ENCODE measurements at places on chromosomes 2 and 18.

DNA sequence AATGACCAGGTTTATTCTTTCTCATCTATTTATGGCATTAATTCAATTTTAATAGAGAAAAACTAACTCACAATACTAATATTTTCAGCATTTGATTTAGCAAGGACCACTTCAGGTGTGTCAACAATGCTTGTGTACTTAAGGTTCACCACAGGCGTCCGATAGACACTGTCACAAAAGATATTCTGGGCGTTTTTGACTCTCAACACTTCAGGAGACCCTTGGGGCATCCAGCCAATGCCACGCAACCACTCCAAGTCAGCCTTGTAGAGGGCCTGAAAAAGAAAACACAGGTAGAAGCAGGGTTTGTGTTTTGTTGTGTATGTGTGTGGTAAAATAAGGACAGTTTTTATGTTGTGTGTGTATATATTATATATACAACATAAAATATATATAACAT is 158.2 kb downstream of the NEB start:
- DNase-seq: no peak

- no peak for DNase-seq
Measured at GRCh38 chr2:38601463-38602135, 1.1 kb downstream of the HNRNPLL start.

DNA sequence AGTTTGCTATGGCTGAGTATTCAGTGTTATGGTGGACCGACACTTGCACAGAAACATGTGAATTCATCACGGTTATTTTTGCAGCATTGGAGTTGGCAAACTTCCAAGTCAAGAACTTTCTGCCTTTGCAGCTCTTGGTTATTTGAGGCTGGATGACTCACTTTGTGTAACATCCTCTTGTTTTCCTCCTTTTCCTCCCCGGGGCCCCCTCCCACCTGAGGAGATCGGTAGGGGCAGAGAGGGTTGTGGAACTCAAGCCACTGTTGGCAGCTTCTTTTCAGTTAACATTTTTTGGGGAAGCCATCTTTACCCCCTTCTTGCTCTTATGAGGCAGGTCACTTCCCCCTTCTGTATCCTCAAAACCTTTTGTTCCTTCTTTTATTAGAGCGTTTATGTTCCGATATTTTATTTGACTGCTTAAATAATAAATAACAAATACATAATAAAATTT is 48.6 kb downstream of the DDX1 start:
- peak; percentile 68 for DNase-seq

- DNase-seq: no peak
Measured at GRCh38 chr2:60745330-60745729, 10.7 kb upstream of the PAPOLG start.

- peak; percentile 70 for DNase-seq
Measured at GRCh38 chr2:201847481-201847880, 41.1 kb downstream of the CDK15 start.

DNA sequence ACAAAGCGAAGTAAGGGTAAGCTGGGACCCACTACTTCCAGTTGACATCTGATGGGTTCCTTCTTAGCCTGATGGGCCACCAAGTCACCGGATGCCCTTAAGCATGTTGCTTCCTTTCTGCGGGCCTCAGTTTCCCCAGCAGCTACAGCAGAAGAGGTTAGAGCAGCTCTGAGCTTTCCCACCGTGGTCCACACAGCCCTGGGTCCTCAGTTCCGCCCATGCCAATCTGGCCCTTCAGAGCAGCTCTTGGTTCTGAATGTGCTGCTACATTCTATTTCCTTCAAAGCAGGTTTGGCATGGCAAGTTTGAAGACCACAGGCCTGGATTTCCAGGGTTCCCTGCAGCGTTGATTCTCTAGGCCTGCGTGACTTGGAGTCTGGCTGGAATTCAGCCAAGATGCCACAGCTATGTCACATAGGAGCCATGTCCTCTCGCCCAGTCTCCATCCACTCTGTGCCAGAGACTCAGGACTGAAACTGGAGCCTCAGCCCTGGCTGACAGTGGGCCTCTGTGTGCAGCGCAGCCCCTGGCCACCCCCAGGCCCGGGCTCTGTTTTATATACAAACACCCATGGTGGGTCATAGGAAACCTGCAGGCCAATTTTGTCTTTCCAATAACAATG is 79.6 kb downstream of the TFCP2L1 start:
- peak; percentile 79 for DNase-seq

- DNase-seq: no peak
Measured at GRCh38 chr18:46161703-46162396, 57.7 kb downstream of the HAUS1 start.

GRCh38 chr2:225764346-225764745 is 364.8 kb downstream of the NYAP2 start:
- DNase-seq: no peak

DNA sequence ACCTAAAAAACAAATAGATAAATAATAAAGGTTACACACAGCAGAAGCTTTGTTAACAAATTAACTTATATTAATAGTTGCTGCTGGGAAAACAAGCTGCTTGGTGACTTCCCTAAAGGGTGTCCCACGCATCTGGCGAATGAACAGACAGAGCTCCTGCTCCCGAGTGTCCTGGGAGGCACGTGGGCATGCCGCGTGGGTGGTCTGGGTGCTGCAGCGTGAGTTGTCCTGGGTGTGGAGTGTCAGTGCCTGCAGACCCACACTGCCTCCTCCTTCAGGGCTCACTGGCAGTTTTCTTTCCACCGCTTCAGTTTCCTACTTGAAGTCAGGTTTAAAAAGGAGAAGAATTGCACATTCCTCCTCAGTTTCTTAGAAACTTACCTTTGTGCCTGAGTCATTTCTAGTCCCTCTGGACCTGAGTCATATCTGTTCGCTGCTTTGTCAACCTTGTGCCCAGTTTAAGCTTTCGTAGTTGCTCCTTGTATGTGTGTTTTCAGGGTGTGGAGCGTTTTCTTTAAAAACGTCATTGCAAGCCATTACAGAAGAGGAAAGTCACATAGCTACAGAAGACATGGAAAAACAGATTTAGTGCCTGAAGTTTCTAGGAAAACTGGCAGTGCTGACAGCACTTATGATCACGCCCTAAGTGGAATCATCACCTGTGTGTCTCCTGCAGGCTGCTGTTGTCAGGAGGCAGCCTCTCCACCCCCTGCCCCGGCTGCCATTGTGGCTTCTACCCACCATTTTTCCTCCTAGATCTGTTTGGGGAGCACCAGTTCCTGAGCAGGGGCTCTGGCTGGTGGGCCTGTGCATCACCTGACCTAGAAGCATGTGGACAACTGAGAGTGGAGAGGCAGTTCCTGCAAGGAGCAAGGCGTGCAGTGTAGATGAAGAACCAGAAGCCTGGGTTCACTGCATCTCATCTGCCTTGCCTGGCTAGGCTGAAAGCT is 24.5 kb downstream of the IMPA2 start:
- DNase-seq: no peak

GRCh38 chr18:55219059-55219458 is 259.8 kb upstream of the CCDC68 start:
- no peak for DNase-seq

- no peak for DNase-seq
Measured at GRCh38 chr2:3097804-3098203, 279.8 kb downstream of the EIPR1 start.

- no peak for DNase-seq
Measured at GRCh38 chr18:48161911-48162698, 231.6 kb upstream of the SMAD2 start.

GRCh38 chr2:1140389-1141003 is 189.8 kb downstream of the SNTG2 start:
- peak; percentile 27 for DNase-seq

DNA sequence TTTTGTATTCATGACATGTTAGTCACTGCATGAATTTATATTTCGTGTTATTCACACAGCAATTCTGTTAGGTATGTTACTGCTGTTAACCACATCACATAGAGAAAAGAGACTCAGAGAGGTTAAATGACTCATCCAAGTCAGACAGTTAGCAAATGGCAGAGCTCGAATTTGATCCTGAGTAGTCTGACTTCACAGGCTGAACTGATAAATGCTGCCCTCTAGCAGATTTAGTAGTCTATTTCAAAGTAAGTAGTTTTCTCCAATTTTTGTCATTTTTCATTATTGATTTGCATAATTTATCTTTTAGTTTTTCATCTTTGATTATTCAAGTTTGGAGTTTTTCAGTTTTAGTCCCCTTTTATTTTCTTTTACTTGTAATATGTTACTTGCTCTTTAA is 58.3 kb downstream of the WDR7 start:
- peak; percentile 86 for DNase-seq

DNA sequence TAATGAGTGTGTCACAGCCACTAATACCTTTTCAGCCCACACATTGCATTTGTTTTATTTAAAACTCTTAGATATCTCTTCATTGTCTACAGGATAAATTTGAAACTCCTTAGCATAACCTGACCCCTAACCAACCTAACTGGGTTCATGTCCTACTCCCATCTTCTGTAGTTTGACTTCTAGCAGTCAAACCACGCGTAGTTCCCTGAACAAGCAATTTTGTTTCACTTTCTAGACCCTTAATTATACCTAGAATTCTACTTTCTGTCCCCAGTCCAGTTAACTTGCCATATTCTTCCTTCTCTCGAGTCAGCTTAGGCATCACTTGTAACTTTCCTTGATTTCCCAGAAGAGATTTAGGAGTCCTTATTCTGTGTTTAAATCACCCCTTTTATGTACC is 55.1 kb downstream of the RBBP8 start:
- no peak for DNase-seq

DNA sequence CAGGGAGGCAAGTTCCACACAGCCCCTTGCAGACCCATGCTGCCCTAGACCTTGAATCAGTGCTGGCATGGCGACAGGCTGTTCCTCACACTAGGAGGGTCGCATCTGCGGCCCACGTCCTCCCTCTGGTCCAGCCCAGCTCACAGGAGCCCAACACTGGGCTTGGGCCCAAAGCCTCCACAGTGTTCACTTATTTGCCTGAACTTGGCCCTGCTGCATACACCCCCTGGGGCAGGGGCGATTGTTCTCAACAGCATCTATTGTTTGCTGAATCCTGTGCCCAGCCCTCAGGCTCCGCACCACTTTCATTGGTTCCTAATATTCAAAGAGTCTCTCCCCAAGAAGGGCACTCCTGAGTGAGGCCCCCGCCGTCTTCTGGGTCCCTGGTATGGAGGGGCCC is 90.7 kb downstream of the ZBTB7C start:
- no peak for DNase-seq

DNA sequence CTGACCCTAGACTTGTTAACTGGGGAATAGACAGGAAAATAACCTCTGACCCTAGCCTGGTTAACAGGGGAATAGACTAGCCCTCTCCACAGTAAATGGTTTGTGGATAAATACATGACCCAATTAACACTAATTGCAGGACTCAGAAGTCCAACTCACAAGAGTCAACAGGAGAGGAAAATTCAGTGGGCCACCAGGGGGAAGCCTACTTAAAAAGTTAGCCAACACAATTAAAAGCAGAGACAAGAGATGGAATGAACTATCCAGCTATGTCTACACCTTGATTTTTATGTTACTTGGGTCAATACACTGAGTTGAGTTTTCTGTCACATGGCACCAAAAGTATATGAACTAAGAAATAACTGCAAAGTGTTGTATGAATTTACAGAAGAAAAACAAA is 158.8 kb upstream of the SLC39A10 start:
- DNase-seq: no peak

DNA sequence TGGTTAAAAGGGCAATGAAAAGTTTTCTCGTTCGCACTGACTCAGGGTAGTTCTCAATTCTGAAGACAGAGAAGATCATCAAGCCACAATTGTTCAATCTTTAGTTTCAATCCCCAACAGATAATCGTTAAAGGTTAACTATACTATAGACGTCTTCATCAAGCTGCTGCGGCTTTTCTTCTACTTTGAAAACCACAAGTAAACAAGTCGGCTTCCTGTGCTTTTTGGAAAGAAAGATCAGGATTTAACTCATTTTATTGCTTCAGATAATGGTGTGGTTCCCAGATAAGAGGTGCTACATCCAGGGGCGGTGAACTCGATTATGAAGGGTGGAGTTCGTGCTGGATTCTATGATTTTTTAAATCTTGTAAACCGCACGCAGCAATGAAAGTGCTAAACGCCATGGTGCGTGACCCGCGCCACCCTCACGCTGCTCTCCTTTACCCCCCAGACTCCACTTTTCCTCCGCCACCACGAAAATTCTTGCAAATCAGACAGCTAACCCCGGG is 545 bp upstream of the CDCA7 start:
- DNase-seq: no peak

DNA sequence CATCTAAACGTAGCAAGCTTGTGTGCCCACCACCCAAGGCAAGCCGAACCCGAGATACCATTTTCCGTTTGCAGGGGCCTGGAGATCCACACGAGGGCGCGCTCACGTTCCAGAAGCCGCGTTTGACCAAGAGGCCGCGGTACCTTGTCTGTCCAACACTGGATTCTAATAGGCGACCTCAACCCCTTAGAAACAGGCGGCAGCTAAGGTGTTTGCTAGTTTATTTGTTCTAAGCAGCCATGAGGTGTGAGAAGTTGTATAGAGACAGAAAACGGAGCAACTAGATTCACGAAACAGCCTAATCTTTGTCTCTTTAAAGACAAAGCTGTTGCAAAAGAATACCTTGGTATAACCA is 4.2 kb downstream of the HOXD11 start:
- peak; percentile 60 for DNase-seq

- DNase-seq: no peak
Measured at GRCh38 chr2:8458503-8459459, 223.1 kb upstream of the ID2 start.

DNA sequence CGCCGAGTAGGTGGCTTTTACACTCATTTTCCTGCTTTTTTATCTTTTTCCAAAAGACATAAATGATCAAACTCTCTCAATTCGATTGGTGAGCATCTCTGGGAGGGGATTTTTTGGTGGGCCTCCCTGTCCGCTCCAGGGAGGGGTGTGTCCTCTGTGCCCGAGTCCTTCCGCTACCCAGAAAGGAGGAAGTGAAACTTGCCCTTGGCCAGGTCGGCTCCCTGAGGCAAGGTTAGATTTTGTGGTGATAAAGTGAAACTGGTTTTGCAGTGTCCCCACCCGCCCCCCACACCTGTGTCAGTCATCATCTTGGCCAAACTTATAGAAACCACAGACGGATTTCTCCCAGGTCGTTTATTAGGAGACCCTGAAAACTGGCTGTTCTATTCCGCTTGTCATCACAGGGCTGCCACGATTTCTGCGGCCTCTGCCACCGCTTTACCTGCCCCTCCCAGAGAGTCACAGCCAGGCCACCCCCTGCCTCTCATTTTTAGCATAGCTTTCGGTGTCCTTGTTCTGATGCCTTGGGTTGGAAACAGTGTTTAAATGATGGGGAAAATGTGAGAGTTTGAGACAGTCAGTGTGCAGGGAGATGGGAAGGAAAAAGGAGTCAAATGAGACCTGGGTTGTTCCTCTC is 93.6 kb downstream of the SH3BP4 start:
- DNase-seq: no peak

DNA sequence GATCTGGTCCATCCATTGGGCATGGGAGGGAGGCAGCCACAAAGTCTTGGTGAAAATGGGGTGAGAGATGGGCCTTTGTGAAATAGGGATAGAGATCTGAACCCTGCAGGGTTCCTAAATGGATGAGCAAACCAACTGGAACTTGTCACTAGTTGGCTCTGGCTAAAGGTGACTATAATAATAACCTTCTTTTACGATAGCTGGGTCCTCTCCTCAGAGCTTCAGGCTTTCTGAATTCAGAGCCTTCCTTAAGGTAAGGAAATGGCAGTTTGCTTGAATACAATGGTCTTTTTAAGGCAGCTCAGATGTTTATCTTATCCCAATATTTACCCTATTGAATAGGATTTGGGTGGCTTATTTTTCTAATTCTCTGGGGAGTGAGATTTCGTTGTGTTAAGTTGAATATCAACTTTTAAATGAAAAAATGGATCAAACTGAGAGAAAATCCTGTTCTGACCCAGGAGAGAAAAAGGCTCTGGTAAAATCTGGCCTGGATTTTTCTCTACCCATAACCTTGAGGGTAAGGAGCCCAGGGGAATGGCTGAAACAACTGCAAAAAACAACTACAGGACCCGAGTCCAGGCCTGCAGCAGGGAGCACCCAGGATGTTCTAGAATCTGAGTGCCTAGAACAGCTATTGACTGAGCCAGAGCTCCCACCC is 61.1 kb upstream of the CXCR4 start:
- DNase-seq: no peak

Data from fibroblast of skin of scalp (primary cell).